ENCODE measurements at places on chromosomes 7 and 10. TPM values are rescaled to one million over a fixed set of nuclear protein-coding genes. Genes with fewer than 3 reads are reported as not detected.

Gene ANXA11
- 281 TPM for total RNA-seq

Gene CALY
- not detected for total RNA-seq

Gene PTPN20
- total RNA-seq, result 15.2 TPM

Gene VPS50
- total RNA-seq, result 18.5 TPM

Gene GIMAP4
- total RNA-seq, result 35.2 TPM

Gene TAS2R3
- total RNA-seq, result not detected

Measured in heart left ventricle (tissue), 16 donors.